Stimulated activated CD4-positive, alpha-beta T cell treated with anti-CD3 and anti-CD28 coated beads, Interleukin-1b, Interleukin-23, amount 100 ng/mL, for 1 hour (primary cell): ENCODE measurements at places on chromosomes 1 and 21.

GRCh38 chr1:222974496-222974895, 159.7 kb downstream of the DISP1 start:
- DNase-seq: no peak

DNA sequence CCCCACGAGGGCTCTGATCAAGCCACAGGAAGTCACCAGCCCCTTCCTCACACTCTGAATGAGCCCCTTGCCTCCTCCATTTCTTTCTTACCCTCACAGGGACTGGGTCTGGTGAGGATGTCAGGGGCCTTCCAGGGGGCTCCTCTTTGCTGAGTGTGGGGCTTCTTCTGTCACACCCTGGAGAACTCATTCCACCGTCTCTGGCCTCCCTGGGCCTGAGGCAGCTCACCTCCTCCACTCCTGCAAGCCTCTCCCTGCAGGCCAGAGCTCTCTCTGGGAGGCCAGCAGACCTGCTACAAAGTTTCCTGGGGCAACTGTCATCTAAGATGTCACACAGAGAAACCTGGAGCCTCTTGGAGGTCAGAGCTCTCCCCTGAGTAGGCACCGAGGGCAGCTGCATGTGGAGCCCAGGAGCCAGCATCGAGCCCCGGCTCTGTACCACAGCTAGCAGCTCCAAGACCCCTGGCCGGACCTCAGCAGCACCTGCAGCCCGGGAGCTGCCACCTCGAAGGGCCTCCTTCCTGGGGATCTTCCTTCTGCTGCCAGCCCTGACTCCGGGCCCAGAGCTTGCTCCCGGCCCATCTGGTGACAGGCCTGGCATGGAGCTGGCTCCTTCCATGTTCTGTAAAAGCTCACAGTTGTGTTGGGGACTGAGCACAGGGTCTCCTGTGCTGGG, 1.1 kb downstream of the SPOCD1 start:
- no peak for DNase-seq

GRCh38 chr1:31549809-31550620, 26.3 kb upstream of the TINAGL1 start:
- DNase-seq: no peak

- no peak for DNase-seq
Measured at GRCh38 chr1:25731148-25731547, 68.8 kb upstream of the SELENON start.

DNA sequence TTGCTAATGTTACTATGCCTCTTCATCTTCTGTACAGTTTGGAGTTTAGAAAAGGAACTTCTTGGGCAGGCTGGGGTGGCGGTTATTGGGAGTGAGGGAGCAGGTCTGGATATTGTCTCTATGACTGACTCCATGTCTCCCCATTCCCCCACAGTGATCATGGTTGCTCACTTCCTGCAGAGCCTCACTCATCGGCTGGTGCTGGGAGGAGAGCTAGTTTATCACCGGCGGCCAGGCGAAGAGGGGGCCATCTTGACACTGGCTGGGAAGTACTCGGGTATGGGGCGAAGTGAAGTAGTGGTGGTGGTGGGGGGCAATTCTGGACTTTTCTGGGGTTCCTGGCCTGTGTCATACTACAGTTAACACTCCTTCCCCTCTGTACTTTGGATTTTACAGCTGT, 2.2 kb downstream of the TOMM40L start:
- no peak for DNase-seq

DNA sequence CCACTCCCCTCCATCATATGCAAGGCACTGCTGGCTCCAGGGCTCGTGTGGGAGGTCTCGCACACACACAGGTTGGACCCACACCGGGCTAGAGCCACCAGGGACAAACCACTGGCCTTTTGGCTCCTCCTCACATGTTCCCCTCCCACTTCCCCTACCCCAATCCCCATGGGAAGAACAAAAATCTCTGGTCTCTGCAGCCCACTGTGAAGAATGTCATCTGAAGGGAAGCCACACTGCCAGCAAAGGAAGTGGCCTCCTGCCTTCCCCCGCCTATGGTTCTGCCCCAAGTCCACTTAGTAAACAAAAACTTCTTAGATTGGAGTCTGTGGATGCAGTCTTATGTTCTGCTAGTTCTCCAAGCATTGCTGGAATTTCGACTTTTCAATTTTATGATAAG, 24.2 kb downstream of the OLFML3 start:
- no peak for DNase-seq

DNA sequence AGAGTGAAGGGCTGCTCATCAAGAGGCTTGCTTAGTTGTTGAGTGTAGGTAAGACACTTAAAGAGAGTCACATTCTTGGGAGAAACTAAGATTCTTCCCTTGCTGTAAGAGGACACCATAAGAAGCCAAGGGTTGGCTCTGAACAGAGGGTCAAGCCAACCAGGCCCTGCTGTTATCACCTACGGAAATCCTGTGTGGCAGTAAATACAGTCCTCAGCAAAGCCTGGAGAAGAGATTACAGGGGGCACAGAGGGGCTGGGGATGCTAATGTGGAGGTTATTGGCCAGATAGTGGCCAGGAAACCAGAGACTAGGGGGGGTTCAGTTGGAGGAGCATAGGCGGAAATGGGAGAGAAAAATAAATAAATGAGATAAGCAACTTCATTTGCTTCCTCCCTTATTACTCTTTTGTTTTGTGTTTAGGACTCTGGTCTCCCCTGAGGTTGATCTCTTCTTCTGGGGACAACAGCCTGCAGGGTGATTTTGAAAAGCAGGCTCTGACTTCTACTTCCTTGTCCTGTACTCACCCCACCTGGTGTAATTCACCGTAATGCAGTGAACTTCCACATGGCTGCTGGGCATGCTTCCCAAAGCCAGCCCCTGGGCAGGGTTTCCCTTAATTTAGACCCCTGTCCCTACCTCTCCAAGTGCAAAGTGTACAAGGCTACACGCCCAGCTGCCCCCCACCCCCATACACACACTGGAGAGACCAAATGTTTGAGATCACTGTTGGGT, 40.9 kb downstream of the MTARC1 start:
- DNase-seq: no peak
